ENCODE measurements at places on chromosomes 1 and 21. TPM values are rescaled to one million over a fixed set of nuclear protein-coding genes. Genes with fewer than 3 reads are reported as not detected.

The ICOSLG gene
- total RNA-seq, result 1.2 TPM

The RPTN gene
- total RNA-seq, result not detected

The BACH1 gene
- total RNA-seq, result 21.5 TPM

The SORT1 gene
- 3.1 TPM for total RNA-seq

The SMIM1 gene
- 0.99 TPM for total RNA-seq

The CCDC24 gene
- 3.1 TPM for total RNA-seq

The EGLN1 gene
- 36.0 TPM for total RNA-seq

The MYCL gene
- 0.08 TPM for total RNA-seq

The MYBPHL gene
- not detected for total RNA-seq

The NTMT2 gene
- not detected for total RNA-seq

The OR2L8 gene
- not detected for total RNA-seq

The TNFRSF14 gene
- 153 TPM for total RNA-seq

The AGL gene
- 17.7 TPM for total RNA-seq

The TTC34 gene
- total RNA-seq, result 1.1 TPM

The CLCA4 gene
- total RNA-seq, result not detected
